ENCODE measurements at places on chromosomes 2 and 18. TPM values are rescaled to one million over a fixed set of nuclear protein-coding genes. Genes with fewer than 3 reads are reported as not detected.

ING5 gene
- 23.8 TPM for total RNA-seq

ALLC gene
- total RNA-seq = not detected

OTOS gene
- not detected for total RNA-seq

KIF1A gene
- 0.69 TPM for total RNA-seq

CRYGC gene
- total RNA-seq = not detected

GDF7 gene
- 0.09 TPM for total RNA-seq

COX5B gene
- 305 TPM for total RNA-seq

FAP gene
- total RNA-seq = not detected

LINC00305 gene
- not detected for total RNA-seq

ZC3H8 gene
- total RNA-seq = 14.6 TPM

ARHGAP28 gene
- 0.08 TPM for total RNA-seq

STPG4 gene
- total RNA-seq = not detected

FTCDNL1 gene
- total RNA-seq = 2.6 TPM

MFSD6 gene
- 33.9 TPM for total RNA-seq

TCF7L1 gene
- 10.5 TPM for total RNA-seq

CYRIA gene
- total RNA-seq = 0.60 TPM

RBBP8 gene
- 38.1 TPM for total RNA-seq

PSMA8 gene
- not detected for total RNA-seq

ACOXL gene
- total RNA-seq = not detected

ADAM23 gene
- 12.6 TPM for total RNA-seq

All from A549 treated with ZK216348 at 1 μM for 4 hours (cell line).